NCI-H1930 (cell line): ENCODE measurements at places on chromosomes 4 and X.

DNA sequence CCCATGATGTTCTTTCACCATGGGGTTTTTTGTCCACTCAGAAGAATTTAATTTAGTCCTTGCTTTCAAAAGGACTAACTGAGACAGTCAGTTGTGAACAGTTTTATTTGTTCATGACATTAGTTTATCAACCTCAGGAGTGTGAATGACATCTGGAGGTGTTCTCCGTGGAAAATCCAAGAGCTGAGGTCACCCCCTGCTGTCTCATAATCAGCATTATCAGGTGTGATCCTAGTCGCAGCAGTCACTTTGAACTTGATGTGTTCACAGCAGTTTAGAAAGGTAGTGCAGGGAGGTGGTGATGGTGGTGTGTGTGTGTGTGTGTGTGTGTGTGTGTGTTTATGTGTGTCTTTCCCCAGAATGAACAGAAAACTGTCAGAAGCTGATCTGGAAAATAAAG is 1760.8 kb upstream of the PCDH10 start:
- no peak for DNase-seq

DNA sequence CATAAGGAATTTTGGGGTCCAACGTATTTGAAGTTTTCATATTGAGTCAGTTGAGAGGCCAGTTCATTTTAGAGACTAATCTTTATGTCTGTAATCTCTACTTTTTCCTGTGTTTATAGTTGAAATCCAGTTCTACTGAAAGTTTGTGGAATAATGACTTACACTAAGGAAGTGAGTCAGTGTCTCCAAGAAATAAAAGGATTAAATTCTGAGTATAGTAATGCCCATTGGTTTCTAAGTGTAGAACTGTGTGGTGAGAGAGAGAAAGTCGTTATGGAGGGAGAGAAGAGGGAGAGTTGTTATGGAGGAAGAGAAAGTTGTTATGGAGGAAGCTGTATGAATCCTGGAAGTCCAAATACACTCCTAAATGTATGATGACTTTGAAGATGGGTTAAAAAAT is 264.6 kb upstream of the HAND2 start:
- DNase-seq, result no peak

DNA sequence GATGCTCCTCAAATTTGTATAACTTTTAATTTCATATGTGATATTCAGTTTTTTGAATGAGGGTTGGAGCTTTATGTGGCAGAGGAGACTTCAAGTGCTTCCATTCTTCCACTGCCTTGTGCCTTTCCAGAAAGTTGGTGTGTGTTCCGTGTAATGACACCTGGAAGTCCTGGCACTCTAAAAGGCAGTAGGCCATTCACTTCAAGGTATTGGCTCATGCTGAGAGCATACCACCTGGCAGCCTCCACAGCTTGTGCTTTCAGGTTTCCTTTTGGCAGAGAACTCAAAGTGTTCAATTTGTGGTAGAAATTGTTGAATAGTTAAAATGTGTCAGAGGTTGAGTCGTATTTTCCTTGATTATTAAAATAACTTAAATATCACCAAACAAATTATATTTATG is 49.6 kb downstream of the GRIA2 start:
- DNase-seq, result no peak

DNA sequence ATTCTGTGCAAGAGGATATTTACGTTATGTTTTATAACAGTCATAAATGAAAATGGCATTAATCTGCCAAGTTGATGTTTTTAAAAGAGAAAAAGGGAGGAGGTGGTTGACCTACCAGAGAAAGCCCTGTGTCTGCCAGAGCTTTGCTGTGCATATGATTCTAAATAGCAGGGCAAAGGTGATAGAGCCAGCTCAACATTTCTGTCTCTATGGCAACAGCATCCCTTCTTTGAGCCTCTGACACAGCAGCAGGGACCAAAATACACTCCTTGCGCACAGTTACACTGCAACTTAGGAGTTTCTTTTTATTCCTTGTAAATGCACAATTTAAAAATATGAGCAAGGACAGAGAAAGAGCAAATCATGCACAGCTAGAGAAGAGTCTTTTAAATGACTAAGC is 133.3 kb upstream of the RAI2 start:
- DNase-seq, result no peak

GRCh38 chrX:44241546-44241945 is 101.9 kb downstream of the EFHC2 start:
- DNase-seq, result no peak

DNA sequence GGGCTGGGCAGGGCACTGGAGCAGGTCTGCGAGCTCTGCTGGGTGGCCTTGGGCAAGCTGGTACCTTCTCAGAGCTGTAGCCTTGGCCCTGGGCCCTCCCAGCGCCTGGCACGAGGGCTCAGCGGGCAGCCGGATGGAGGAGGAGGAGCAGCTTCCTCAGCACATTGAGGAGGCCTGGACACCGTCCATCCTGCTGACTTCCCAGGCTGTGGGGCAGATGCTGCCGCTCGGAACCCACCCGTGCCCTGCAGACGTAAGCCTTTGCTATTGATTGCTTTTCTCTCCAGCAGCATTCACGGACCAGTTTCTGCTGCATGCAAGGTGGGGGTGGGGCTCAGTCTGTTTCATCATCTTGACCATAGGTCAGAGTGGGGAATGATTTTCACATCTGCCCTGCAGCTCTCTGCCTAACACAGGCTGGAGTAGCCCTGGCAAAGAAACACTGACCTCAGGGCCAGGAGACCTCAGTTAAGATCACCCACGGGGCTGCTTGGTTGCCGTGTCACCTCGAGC is 80.7 kb upstream of the PSAPL1 start:
- DNase-seq, result no peak

GRCh38 chr4:75779105-75779757 is 54.9 kb downstream of the USO1 start:
- no peak for DNase-seq

DNA sequence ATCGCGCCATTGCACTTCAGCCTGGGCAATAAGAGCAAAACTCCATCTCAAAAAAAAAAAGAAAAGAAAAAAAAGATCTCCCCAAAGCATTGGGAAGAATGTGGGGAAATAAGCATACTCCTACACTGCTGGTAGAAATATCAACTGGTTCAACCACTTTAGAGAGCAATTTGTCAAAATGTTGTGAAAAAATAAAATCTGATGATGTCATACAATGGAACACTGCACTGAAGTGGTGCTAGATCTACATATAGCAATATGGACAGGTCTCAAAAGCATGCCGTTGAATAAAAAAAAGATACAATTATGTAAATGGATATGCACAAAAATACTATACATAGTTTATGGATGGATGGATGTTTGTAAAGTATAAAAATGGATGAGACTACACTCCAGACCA is 18.3 kb upstream of the HUWE1 start:
- no peak for DNase-seq

DNA sequence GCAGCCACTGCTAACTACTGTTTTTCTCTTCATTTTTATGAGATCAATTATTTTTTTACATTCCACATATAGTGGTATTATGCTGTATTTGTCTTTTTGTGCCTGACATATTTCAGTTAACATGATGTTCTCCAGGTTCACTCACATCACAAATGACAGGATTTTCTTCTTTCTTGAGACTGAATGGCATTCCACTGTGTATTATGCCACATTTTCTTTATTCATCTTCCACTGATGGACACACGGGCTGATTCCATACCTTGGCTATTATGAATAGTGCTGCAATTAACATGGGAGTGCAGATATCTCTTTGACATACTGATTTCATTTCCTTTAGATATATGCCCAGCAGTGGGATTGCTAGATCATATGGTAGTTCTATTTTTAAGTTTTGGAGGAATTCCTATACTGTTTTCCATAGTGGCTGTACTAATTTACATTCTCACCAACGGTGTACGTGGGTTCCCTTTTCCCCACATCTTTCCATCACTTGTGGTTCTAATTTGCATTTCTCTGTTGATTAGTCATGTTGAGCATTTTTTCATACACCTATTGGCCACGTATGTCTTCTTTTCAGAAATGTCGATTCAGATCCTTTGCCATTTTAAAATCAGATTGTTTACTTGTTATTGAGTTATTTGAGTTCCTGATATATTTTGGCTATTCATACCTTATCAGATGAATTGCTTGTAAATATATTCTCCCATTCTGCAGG is 14.9 kb upstream of the ZCCHC4 start:
- DNase-seq, result no peak

- no peak for DNase-seq
These were observed 96.1 kb downstream of the RPA4 start for GRCh38 chrX:96979766-96980165.

- no peak for DNase-seq
These were observed 23.8 kb downstream of the SOWAHB start for GRCh38 chr4:76874176-76874575.

- DNase-seq, result no peak
These were observed 545 bp downstream of the ABCE1 start for GRCh38 chr4:145098675-145099037.

DNA sequence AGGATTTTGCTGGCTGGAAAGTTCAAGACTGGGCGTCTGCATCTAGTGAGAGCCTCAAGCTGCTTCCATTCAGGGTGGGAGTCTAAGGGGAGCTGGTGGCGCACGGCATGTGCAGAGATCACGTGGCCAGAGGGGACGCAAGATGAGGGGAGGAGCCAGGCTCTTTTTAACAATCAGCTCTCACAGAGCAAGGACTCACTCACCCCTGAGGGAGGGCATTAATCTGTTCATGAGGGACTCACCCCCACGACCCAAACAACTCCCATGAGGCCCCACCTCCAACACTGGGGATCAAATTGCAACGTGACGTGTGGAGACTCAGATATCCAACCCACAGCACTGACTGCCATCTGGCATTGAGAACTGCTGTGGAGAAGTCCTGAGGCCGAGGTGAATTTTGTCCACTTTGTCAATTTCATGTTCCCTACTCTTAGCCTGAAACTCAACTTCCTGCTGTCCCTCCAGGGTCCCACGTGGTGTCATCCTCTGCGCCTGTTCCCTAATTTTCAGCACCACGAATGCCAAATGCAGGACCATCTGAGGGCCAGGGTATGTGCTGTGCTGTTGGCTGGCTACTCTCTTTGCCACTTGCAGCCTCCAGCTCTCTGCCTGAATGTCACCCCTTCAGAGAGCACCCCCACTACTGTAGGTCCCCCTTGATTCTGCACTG is 5.6 kb downstream of the ZFP92 start:
- DNase-seq, result no peak

DNA sequence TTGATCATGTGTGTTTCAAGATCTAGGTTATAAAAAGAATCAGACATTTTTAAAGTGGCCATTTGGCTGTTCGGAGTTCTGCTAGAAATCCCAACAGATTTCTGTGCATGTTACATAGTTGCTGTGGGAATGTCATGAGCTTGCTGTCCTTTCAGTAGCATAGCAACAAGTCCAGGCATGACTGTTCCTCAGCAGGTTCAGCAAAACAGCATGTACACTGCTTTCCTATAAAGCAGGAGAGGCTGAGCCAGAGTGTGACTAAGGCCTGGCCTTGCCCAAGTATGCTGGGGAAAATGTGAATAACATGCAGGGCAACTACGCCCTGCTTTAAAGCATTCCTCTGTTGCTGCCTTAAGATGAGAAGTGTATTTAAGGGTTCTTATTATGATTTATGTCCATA is 217.1 kb upstream of the SMIM31 start:
- no peak for DNase-seq

- DNase-seq, result no peak
These were observed 10.2 kb downstream of the TEX13A start for GRCh38 chrX:105210258-105210657.

DNA sequence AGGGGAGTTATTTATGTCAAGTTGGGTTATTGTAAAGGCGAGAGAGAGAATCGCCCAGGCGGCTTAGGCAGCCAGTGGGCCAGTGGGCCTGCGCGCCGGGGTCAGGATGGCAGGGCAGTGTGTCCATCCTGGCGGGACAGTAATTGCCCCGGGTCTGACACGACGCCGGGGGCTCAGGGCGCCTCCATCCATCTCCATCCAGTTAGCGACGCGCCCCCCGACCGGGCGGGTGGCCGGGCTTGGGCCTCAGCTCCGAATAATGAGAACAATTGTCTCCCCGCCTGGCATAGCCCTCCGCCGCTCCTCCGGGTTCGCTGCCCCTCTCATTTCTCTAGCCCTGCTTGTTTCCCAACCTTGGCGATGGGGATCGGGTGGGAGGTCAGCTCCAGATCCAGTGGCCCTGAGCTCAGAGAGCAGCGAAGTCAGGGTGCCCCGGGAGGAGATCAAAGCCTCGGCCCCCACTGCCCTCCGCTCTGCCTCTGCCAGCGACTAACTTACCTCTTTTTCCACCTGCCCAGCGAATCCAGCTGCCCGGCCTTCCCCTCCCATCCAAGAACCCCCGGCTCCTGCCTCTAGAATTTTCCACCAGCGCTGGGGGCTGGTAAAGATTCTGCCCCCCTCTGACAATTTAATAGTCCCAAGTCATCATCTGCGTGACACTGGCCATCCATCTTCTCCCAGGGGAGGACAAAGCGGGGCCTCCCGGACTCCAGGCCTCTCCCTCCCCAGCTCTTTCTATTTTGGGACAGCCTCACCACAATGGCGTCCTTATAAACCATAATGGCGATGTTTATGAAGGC is 56.9 kb upstream of the TMEM33 start:
- no peak for DNase-seq

- peak; percentile 56 for DNase-seq
These were observed 45.6 kb downstream of the SMARCA5 start for GRCh38 chr4:143558823-143559756.

DNA sequence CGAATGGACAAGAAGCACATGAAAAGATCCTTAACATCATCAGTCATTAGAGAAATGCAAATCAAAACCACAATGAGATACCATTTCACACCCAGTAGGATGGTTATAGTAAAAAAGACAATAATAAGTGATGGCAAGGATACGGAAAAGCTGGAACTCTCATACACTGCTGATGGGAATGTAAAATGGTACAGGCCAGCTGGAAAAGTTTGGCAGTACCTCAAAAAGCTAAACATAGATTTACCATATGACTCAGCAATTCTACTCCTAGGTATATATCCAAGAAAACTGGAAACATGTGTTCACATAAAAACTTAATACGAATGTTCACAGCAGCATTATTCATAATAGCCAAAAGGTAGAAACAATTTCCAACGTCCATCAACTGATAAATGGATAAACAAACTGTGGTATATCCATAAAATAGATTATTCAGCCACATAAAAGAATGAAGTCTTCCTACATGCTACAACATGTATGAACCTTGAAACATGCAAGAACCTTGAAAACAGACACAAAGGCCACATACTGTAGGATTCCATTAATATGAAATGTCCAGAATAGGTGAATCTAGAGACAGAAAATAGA is 11.9 kb downstream of the RPS6KA3 start:
- DNase-seq, result no peak

DNA sequence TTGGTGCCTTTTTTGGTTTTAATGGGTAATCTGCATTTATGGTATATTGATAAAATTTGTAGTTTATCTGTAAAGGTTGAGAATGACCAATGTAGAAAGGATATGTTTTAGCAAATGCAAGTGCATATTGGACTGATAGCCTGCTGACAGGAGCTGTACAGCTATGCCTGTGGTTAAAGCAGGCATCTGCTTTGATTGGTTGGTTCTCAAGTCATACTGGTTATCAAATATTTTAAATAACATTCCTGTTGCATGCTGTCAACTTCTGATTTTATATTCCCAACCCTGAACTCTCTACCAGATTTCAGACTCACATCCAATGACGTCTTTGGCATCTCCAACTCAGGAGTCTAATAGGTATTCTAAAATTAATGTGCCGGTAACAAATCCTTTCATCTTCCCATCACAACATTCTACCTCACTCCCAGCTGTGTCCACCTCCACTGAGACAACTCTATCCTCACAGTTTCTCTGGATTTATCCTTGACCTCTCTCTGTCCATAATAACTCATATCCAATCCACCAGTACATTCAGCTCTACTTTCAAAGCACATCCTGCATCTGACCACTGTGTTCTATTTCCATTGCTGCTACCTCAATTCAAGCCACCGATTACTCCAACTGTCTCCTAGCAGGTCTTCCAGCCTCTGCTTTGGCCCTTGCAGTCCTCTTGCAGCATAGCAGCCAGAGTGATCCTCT is 125.7 kb downstream of the CAMK2D start:
- DNase-seq, result no peak
